ENCODE measurements at places on chromosomes 6 and 20.

DNA sequence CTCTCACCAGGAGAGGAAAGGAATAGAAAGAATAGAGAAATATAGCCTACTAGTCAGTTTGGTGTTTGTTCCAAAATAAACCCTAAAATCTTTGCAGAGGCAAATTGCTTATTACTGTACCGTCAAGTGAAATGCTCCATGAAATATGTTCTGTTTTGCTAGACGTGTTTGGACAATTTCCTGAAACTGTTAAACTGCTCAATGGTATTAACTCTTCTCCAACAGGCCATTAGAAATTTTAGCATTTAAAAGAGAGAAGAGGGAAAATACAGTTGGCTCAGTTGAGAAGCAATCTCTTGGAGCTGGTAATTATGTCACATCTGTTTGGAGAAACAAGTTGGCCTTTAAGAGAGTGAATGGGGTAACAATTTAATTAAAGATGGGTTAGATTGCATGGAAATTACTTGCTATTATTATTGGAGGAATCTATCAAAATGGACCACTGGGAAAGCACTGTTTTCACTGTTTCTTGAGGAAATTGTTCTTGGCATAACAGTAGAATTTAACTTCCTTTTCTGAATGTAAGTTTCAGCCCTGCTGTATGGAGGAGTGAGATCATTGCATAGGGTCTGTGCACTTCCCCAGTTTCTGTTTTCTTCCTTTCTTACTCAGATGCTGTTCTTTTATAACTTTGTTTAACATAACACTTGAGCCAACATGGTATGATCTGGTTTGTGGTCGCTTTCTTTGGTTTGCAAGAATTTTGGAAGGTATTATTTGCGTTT, 373.6 kb downstream of the PLCB1 start:
- H3K4me1 ChIP-seq: no peaks in the 10 kb centered on the region
- no peak overlapping the region for H3K4me3 ChIP-seq
- H3K36me3 ChIP-seq: no peaks in the 10 kb centered on the region
- H3K27me3 ChIP-seq: no peaks in the 10 kb centered on the region
- no peak for DNase-seq
- H3K27ac ChIP-seq: no peak overlapping the region

DNA sequence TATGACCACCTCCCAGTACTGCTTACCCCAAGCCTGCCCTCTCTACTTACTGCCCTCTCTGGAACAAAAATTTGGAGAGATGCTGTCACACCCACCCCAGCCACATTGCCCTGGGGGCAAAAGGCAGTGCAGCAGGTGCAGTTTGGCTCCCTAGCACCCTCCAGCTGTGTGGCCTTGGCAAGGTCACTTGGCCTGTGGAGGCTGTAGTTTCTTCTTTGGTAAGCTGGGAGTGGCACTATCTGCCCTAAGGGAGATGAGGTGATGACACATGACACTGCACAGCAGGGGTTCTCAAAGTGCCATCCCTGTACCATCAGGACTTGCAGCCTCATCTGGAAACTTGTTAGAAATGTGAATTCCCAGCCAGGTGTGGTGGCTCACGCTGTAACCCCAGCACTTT, 44.8 kb downstream of the TAF8 start:
- H3K4me1 ChIP-seq: peaks cover 30% of the 10 kb centered on the region
- H3K27ac ChIP-seq: no peak overlapping the region
- H3K27me3 ChIP-seq: no peaks in the 10 kb centered on the region
- DNase-seq: no peak
- no peak overlapping the region for H3K4me3 ChIP-seq

GRCh38 chr6:7440476-7440875, 50.9 kb downstream of the RIOK1 start:
- H3K27me3 ChIP-seq: peaks cover 7% of the 10 kb centered on the region
- H3K4me3 ChIP-seq: no peak overlapping the region
- peaks cover 11% of the 10 kb centered on the region for H3K4me1 ChIP-seq
- H3K36me3 ChIP-seq: no peaks in the 10 kb centered on the region
- no peak for DNase-seq
- no peak overlapping the region for H3K27ac ChIP-seq

DNA sequence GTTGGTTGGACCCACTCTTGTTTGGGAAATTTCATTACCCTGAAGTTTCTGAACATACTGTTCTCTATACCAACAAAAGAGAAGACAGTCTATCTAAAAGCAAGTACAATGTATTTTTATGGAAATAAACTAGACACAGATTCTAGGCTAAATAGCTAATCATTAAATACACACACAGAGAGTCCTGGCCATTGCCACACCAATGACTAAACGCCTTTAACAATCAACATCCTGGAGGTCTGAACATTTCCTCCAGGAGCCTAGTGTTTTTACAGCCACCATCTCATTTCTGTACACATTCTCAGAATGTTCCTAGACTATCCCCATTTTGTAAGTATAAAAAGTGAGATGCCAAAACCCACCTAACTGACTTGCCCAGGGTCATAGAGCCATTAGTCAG, 141.6 kb upstream of the RREB1 start:
- H3K27ac ChIP-seq: no peak overlapping the region
- no peak overlapping the region for H3K4me3 ChIP-seq
- no peaks in the 10 kb centered on the region for H3K4me1 ChIP-seq

GRCh38 chr20:728256-728944, 39.9 kb downstream of the SLC52A3 start:
- peak overlapping the region; percentile 33 for H3K4me3 ChIP-seq
- peak; percentile 72 for DNase-seq
- H3K27me3 ChIP-seq: peaks cover 74% of the 10 kb centered on the region
- peaks cover 3% of the 10 kb centered on the region for H3K4me1 ChIP-seq
- no peak overlapping the region for H3K27ac ChIP-seq

- peaks cover 44% of the 10 kb centered on the region for H3K36me3 ChIP-seq
- H3K4me3 ChIP-seq: no peak overlapping the region
- no peaks in the 10 kb centered on the region for H3K27me3 ChIP-seq
- no peak overlapping the region for H3K27ac ChIP-seq
These were observed 3.0 kb upstream of the NCOA7 start for GRCh38 chr6:125787791-125788190.

- no peaks in the 10 kb centered on the region for H3K36me3 ChIP-seq
- peaks cover 58% of the 10 kb centered on the region for H3K4me1 ChIP-seq
- peak; percentile 33 for DNase-seq
These were observed 120.1 kb downstream of the JPH2 start for GRCh38 chr20:44066645-44067606.

DNA sequence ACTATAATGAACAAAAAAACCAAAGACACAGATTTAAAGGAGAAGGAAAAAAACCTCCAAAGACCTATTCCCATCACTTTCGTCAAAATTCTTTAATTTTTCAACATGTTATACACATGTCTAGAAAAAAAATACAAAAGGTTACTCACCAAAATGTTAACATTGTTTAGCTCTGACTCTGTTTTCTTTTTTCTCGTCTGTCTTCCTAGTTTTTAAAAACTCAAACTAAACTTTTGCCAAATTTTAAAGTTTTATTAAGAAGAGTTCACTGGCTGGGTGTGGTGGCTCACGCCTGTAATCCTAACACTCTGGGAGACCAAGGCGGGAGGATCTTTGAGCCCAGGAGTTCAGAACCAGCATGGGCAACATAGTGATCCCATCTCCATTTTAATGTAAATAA, 10.8 kb downstream of the MCUR1 start:
- peaks cover 80% of the 10 kb centered on the region for H3K36me3 ChIP-seq
- DNase-seq: no peak
- no peak overlapping the region for H3K27ac ChIP-seq
- H3K27me3 ChIP-seq: no peaks in the 10 kb centered on the region
- H3K4me3 ChIP-seq: no peak overlapping the region
- H3K4me1 ChIP-seq: peaks cover 7% of the 10 kb centered on the region

- peaks cover 85% of the 10 kb centered on the region for H3K36me3 ChIP-seq
- peaks cover 2% of the 10 kb centered on the region for H3K4me1 ChIP-seq
- no peak for DNase-seq
- no peak overlapping the region for H3K4me3 ChIP-seq
These were observed 41.4 kb downstream of the MAP3K7 start for GRCh38 chr6:90545448-90545847.

GRCh38 chr6:50823094-50823920, 4.6 kb downstream of the TFAP2B start:
- DNase-seq: no peak
- peaks cover 15% of the 10 kb centered on the region for H3K4me1 ChIP-seq
- no peaks in the 10 kb centered on the region for H3K36me3 ChIP-seq
- peaks cover 93% of the 10 kb centered on the region for H3K27me3 ChIP-seq
- H3K4me3 ChIP-seq: no peak overlapping the region

- H3K27me3 ChIP-seq: no peaks in the 10 kb centered on the region
- no peak overlapping the region for H3K4me3 ChIP-seq
- H3K36me3 ChIP-seq: no peaks in the 10 kb centered on the region
These were observed 38.7 kb downstream of the TGM2 start for GRCh38 chr20:38126146-38126921.

- peaks cover 3% of the 10 kb centered on the region for H3K27me3 ChIP-seq
- no peak overlapping the region for H3K4me3 ChIP-seq
- no peak overlapping the region for H3K27ac ChIP-seq
- H3K4me1 ChIP-seq: no peaks in the 10 kb centered on the region
- no peak for DNase-seq
These were observed 653 bp downstream of the FRMD1 start for GRCh38 chr6:168078175-168078942.

DNA sequence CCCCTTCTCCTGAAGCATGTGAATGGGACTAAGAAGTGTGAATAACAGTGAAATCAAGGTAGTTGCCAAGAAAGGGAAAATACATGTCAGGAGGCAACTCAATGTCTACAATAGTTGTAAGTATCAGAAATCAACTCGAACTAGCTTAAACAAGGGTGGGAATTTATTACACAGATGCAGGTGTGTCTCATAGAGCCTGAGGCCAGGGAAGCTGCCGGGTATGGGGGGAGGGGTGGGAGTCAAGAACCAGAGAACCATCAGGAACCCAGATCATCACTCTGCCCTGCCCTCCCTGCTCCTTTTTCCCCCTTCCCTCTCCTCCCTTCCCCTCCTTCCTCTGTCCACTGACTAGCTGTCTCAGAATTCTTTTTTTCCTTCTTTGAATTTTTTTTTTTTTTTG, 34.9 kb upstream of the BMP6 start:
- DNase-seq: no peak
- no peak overlapping the region for H3K27ac ChIP-seq
- peaks cover 2% of the 10 kb centered on the region for H3K4me1 ChIP-seq
- no peak overlapping the region for H3K4me3 ChIP-seq
- H3K36me3 ChIP-seq: no peaks in the 10 kb centered on the region

Data from activated T-cell treated with anti-CD3 and anti-CD28 coated beads, Interleukin-2, amount 50 U/mL, for 24 hours (primary cell).